ENCODE measurements at places on chromosomes 4 and X. TPM values are rescaled to one million over a fixed set of nuclear protein-coding genes. Genes with fewer than 3 reads are reported as not detected.

NUP62CL gene
- 4.5 TPM for total RNA-seq

GRK4 gene
- 2.9 TPM for total RNA-seq

BEX1 gene
- total RNA-seq: not detected

CTAG2 gene
- total RNA-seq: not detected

Measured in activated naive CD4-positive, alpha-beta T cell treated with anti-CD3 and anti-CD28 coated beads, Interleukin-2, amount 50 U/mL, for 72 hours (primary cell).